C1 segment of cervical spinal cord (tissue), 14 donors: ENCODE measurements at places on chromosomes 11 and 22.

DNA sequence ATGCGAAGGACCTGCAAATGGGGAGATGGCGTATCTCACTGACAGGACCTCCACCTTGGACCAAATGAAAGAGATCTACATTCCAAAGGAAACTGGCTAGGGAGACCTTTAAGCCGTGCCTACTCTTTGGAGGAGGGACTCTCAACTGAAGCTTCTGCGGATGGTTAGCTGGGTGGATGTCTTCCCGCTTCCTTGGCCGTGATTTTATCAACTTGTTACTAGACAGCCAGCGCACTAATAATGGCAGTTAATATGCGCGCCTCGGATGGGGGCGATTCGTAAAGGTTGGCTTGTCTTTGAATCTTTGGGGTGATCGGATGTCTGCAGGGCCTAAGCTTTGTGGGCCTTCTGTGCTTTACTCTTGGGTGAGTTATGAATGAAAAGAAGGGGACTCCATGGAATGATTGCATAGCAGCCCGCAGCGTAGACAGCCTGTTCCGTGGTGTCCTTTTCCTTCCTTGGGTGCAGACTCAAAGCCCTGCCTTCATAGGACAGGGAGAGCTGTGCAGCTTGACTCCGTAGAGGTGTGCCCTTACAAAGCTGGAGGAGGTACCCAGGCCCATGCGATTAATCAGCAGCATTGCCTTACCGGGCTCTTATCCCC is 1.5 kb downstream of the ZNRF3 start:
- no peak for DNase-seq

DNA sequence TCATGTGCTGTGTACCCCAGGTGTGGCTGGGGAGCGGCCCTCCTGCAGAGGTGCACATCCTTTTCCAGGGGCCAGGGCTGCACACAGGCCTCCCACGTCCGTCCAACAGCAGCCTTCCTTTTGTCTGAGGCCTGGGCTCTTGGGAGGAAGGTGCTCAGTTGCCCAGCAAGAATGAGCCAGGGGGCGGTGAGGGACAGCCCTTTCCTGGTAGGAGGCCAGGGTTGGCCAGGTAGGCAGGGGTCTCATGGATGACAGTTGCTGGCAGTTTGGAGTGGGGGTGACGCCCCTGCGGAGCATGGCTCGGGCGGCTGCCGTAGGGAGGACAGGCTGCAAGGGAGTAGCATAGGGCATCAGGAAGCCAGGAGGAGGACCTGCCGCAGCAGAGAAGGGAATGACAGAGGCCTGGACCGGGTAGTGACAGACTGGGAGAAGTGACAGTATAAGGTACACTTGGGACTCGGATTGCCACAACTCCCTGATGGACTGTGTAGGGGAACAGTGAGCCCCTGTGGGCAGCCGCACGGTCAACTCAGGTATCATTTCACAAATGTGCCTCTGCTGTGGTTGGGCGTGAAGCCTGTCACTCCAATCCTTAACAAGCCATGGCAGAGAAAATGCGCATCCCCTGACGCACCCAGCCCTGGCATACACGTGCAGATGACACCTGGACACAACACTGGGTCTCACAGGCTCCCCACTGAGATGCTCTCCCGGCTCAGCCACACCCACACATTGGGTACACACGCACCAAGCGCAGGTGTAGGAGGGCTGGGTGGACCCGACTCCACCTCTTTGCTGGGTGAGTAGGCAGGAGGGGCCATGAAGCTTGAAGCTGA is 79.7 kb downstream of the DGCR2 start:
- DNase-seq: no peak

- no peak for DNase-seq
These were observed 116.9 kb downstream of the SIK3 start for GRCh38 chr11:116981266-116981885.

DNA sequence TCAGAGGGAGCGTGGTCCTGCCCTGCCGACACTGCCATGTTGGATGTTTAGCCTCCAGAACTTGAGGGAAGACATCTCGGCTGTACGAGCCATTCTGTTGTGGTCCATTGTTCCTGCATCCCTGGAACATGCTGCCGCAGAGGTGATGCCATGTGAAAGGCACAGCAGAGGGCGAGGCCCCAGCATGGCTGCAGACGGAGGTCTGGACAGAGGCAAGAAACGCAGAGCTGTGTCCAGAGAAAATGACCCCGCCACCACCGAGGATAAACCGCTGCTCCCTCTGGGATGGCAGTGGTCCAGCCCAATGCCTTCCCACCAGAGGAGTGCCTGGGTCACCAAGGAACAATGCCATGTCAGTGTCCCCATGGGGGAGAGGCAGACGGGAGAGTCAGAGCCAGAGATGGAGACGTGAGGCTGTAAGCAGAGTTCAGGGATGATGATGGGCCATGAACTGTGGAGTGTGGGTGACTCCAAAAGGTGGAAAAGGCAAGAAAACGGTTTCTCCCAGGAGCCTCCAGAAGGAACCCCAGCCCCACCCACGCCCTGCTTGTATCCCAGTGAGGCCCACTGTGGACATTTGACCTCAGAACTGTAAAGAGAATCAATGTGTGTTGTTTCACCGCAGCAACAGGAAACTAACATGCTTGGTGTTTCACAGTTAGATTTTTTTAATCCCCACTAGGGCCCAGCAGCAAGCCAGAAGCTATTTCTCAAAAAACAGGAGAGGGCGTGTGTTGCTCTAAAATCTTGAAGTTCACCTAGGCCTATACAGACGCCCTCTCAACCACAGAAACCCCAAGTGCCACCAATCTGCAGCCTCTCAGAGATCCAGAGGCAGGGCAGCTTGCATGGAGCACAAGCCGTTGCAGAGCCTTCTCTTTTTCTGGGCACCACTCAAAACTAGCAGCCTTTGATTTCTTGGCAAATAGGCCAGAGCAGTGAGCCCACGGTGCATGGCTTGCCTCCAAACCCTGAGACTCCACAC is 1422.9 kb downstream of the TBC1D22A start:
- DNase-seq: no peak

DNA sequence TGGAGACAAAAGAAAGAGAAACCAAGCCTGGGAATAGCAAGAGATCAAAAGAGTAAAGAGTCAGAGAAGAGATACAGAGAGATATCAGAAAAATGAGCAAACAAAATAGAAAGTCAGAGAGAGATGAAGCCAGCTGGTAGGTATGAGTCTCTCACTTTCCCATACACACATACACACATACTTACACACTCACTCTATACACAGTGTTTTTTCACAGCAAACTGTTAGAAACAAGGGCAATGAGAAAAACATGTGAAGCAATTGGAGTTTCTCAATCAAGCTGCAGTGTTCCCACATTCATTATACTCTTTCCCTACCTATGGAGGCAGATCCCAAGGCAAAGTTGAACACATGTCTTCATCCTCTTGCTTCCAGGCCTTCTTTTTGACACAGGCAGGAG is 2.6 kb upstream of the NLRP10 start:
- no peak for DNase-seq

- DNase-seq: no peak
These were observed 132.4 kb downstream of the TTC28 start for GRCh38 chr22:28547132-28547842.

DNA sequence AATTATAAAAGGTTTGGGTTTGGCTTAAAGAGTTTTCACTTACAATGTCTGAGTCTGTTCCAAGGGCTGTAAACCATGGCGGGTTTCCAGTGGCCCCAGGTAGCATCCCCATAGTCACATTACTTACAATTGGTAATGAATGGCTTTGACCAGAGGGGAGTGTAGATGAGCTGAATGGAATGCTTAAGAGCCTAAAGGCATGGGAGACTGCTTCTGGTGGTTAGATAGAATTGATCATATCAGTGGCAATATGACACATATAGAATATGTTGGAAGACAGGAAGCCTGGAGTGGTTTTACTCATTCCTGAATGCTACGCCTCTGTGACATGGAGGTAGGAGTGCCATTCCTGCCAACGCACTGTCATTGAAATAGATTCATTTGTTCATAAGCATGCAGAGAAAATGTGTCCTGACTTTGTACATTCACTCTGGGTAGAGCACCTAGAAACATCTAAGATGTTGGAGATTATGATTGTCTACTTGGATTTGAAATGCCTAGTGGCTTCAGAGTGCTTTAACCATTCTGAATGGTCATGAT is 183.3 kb downstream of the BLID start:
- DNase-seq: no peak
